ENCODE measurements at places on chromosomes 16 and 17.

DNA sequence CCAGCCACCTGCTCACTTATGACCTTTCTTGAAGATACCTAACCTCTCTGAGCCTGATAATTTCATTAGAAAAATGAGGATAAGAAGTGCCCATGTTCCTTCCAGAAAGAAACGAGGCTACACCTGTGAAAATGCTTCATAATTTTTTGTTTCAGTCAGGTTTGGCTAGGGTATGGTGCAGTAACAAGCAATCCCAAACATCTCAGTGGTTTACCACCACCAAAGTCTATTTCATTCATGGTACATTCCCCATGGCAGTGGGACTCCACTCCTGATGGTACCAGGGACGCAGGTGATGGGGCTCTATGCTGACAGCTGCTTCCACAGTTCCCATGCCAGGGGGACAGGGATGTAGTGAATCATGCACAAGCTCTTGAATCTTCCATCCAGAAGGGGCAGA is 147.6 kb upstream of the CES5A start:
- no peak for DNase-seq

GRCh38 chr17:8458128-8458527 is 22.4 kb downstream of the NDEL1 start:
- DNase-seq: no peak

GRCh38 chr17:62030264-62030663 is 34.8 kb downstream of the MED13 start:
- DNase-seq: no peak

DNA sequence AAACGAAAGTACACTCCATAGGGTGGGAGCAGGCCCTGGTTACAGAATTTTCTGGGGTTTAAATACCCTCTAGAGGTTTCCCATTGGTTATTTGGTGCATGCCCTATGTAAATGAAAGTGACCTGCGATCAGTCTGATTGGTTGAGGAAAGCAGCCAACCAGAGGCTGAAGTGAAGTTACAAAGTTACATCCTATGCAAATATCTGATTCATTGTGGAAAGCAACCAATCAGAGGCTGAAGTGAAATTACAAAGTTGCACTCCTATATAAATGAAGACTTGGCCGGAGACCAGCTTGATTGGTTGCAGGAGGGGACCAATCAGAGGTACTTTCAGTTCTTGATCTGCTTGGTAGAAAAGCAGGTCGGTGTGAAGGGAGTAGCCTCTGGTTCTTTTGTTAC is 24.4 kb downstream of the NAA60 start:
- no peak for DNase-seq

GRCh38 chr16:87570938-87571867 is 31.1 kb upstream of the JPH3 start:
- DNase-seq: no peak

DNA sequence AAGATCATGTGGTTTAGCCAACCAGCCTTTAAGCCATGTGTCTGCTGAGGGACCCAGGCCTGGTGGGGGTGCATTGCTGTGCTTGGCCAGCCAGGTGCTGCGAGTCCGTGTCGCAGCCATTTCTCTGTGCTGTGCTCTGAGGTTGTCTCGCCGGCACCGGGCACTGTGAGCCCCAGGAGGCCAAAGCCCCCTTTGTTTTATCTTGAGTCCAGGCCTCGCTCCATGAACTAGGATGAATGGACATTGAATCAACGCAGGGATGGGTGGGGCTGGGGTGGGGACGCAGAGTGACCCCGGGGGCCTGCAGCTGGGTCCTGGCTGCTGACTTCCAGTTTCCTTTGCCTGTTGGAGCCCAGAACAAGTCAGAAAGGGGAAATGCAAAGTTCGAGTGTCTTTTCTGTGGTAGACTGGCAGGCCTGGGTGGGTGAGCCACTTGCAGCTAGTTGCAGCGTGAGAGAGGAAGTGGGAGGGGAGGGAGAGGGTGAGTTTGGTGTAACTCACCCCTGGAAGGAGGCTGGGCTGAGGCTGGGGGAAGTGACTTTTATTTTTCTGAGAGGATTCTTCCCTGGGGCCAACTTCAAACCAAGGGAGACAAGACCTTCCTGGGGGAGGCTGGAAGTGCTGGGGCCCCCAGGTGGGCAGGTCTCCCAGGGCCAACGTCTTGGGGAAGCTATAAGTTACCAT is 324.7 kb downstream of the SEC14L1 start:
- peak; percentile 72 for DNase-seq

- DNase-seq: no peak
Measured at GRCh38 chr17:62714016-62714777, 86.7 kb downstream of the MRC2 start.

DNA sequence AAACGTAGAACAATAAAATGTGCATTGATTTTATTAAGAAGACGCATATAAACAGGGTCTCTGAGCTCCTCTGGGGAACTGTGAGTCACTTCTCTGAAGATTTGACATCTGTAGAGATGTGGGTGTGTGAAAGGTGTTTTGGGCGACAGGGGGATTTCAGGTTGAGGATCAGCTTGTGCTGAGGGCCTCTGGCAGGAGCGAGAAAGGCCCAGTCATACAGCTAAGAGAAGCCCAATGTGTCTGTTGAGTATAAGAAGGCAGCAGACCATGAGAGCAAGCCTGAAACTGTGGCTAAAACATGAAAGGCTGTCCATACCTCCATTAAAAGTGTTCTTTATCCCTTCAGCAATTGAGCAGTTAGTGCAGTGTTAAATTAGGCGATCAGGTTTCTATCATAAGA is 406.5 kb upstream of the MON1B start:
- no peak for DNase-seq

GRCh38 chr16:85172455-85173145 is 60.3 kb upstream of the CIBAR2 start:
- no peak for DNase-seq

DNA sequence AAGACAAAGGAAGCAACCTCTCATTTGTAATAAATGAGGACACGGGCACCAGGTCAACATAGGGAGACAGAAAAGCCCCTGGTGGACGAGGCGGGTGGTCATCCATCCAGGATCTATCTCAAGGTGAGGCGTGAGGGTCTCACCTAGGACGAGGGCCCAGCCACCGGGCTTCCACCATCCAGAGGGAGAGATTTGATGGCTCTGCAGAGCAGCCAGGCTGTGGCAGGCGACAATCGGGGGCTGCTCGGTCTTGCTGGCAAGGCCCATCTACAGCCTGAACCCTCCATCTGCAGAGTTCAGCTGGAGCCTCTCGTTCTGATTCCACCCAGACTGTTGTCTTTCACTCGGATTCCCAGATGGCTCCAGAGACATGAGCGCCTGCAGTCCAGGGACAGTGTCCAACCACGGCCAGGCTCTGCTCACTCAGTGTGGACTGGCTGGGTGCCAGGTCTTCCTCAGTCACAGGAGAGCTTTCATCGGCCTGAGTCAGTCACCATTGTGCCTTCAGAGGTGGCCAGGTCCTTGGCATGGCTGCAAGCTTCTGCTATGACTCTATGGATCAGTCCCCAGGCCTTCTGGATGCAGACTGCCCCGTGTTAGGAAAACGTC is 5.9 kb downstream of the LITAFD start:
- no peak for DNase-seq

GRCh38 chr17:75637143-75637538 is 3.9 kb downstream of the SMIM5 start:
- no peak for DNase-seq

DNA sequence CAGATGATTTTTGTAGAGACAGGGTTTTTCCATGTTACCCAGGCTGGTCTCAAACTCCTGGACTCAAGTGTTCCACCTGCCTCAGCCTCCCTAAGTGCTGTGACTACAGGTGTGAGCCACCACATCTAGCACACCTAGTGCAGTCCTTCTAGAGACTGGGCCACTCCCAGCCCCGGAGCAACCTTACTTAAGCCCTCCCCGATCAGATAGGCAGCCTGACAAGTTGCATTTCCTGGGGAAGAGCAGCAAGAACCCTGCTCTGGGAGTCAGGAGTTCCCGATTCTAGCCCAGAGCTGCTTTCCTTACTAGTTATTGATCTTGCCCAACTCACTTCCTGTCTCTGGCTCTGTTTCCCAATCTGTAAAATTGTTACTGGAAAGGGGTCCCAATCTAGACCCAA is 7.0 kb upstream of the NAGLU start:
- no peak for DNase-seq

DNA sequence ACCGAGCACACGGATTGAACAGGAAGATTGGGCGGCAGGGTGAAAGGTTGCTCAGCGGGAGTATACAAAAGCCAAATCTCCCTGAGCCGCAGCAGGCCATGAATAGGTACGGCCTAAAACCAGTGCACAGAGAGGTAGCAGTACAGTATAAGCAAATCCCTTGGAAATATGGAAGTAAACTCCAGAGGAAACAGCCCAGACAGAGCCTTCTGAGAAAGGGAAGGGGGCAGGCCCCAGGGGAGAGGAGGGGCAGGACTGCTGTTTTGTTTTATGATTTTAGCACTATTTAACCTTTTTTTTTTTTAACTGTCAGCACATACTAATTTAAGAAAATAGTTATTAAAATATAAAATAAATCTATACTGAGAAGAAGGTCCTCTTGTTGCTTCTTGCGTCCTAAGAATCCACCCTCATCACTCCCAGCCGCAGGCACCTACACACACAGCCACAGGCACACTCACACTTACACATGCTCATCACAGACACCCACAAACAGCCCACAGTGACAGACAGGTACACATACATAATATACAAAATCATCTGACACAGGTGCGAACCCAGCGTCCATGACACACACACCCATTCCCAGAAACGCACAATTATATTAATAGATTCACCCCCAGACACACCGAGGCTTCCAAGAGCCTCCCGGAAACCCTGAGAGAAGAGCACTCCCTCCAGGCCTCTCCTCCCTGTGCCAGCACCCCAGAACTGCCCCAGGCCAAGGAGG is 12.8 kb downstream of the PLXDC1 start:
- DNase-seq: no peak

- no peak for DNase-seq
Measured at GRCh38 chr17:72466199-72466598, 345.4 kb downstream of the SOX9 start.

DNA sequence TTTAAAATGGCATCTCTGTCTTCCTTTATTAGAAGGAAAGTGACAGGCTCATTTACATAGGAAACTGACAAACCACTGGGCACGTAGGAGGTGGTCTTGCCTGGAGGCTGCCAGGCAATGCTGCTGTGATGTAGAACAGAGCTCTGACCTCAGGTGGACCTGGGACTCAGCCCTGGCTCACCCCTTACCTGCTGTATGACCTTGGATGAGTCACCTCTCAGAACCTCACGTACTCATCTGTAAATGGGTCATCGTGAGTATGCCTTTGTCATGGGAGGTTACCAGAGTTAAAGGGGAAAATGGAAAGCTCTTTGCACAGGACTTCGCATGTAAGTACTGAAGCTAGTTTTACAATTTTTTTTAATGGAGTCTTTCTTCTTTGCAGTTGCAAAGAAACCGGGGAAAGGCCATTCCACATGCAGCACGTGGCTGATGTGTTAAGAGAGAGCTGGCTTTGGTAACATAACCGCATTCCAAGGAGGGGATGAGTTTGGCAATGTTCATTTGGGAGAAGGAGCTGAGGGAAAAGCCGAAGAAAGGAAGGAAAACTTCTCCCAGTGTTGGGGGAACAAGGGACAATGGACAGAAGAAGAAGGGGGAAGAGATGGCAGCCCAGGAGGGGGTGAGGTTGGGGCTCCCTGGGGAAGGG is 37.4 kb upstream of the LONP2 start:
- DNase-seq: no peak

- no peak for DNase-seq
Measured at GRCh38 chr17:66981983-66982508, 17.5 kb downstream of the CACNG4 start.

- no peak for DNase-seq
Measured at GRCh38 chr16:24826096-24826690, 19.6 kb upstream of the SLC5A11 start.

- DNase-seq: no peak
Measured at GRCh38 chr17:40532520-40533253, 31.3 kb upstream of the TNS4 start.

- DNase-seq: no peak
Measured at GRCh38 chr17:50924800-50925199, 58.6 kb upstream of the TOB1 start.

GRCh38 chr16:50152807-50153595 is at the start of gene TENT4B:
TENT4B (plus strand) TSS chr16:50153306; CDS start chr16:50153622, 316 bp downstream.
- DNase-seq: peak; percentile 86

DNA sequence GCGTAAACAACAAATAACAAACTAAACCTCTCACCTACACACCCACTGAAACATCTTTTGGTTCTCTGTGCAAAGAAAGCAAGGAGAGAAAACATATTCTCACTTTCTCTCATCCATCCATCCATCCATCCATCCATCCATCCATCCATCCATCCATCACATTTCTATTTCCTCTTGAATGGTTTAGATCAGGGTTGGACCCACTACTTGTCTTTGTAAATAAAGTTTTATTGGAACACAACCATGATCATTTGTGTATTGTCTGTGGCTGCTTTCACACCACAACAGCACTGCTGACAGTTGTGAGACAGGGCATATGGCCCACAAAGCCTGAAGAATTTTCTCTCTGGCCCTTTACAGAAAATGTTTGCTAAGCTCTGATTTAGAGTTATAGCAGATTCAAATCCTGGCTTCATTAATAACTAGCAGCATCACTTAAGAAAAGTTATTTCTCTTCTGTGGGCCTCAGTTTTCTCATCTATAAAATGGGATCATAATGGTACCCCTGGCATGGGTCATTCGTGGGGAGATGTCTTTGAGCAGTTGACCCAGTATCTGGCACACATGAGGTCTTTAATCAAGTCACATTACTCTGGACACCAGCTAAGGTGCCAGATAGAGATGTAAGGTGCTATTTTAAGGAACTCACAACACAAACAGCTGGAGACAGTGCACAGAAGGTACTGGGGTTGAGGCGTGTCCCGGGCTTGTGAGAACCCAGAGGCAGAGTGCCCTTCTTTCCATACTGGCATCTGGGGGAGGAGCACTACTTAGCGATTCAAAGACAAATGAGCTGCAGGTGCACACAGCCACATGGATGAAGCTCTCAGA is 146.3 kb downstream of the CMIP start:
- no peak for DNase-seq

DNA sequence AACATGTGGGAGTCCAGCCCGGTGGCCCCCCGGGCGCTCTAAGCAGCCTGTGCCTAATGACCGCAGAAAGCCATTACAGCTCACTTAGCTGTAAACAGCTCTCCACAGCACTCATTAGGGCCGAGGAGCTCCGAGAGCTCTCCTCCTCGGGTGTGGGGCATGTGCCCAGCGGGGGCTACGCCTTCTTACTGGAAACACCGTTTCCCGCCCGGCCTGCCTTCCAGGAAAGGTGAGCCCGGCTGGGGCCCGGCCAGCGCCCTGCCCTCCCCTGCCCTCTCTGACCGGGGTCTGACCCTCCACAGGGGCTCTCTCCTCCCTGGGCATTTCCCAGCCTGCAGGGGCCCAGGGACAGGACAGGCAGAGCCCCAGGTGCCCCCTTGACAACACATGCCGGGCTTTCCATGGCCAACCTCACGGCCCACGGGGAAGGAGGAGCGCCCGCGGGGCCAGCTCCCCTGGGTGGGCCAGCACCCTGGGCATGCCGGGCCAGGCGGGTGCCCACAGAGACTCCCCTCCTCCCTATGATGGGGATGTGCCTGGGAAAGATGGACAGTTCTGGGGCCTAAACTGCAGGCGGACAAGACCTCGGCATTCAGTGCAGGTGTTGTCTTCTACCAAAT is 72.6 kb downstream of the SDK2 start:
- DNase-seq: no peak
